ENCODE measurements at places on chromosomes 1 and 21. TPM values are rescaled to one million over a fixed set of nuclear protein-coding genes. Genes with fewer than 3 reads are reported as not detected.

GRCh38 chr1:193417945-193418744 lies 231.7 kb upstream of the B3GALT2 start:
- no peak for DNase-seq

- DNase-seq = peak; percentile 17
These were observed 18.7 kb upstream of the AK2 start for GRCh38 chr1:33055210-33056008.

GRCh38 chr1:244439391-244440032 lies 12.2 kb downstream of the ADSS2 start:
- DNase-seq = no peak

DNA sequence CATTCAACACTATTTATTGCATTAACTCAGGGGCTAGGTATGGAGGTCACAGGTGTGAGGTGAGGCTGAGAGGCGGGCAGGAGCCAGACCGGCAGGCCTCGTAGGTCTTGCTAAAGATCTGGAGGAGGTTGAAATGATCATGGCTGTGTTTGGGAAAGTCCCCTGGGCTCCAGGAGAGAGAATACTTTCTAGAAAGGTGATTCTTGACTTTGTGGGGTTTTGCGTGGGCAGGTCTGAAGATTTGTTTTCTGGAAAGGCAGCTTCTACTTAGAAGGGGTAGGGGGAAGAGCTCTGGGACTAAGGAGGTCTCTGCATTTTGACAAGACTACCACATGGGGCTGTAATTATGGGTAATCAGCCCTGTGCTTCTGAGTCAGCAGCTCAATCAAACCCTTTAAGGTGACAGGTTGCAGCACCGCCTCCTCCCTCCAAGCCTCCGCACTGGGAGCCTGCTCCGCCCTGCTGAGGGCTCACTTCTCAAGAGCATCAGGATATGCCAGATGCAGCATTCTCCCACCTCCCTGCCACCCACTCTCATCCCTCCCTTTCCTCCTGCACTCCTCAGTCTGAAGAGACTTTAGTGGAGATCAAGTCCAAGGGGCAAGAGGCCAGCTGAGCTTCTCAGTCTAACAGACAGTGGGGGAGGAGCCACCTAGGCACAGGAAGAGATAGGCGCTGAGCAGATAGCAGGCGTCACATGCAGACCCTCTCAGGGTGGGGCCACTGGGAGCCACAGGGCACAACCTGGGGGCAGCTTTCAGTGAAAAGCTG lies 30.5 kb downstream of the SLC30A1 start:
- DNase-seq = no peak

The SPSB1 gene
- 7.1 TPM for total RNA-seq

- DNase-seq = no peak
These were observed 18.8 kb downstream of the JUN start for GRCh38 chr1:58765006-58765405.

GRCh38 chr21:44533891-44534627 lies 5.9 kb downstream of the KRTAP10-1 start:
- DNase-seq = no peak

DNA sequence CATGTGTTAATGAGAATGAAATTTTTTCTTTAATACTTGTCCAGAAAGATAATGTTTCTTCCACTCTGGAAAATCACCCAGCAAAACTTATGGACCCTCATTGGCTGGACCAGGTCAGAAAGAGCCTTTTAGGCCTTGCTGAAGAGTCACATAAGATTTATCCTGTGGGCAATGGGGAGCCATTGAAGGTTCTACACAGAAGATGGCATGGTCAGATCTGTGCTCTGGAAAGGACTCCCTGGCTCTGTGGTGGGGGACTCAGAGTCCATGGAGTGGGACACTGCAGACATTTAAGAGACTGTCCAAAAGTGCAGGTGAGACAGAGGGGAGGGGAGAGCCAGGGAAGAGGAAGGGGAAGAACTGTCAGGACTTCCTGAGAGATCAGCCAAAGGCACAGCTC lies 66.4 kb downstream of the DHRS3 start:
- no peak for DNase-seq

Data from activated T-helper 2 cell treated with anti-CD3 and anti-CD28 coated beads, Interferon-gamma antibody, Interleukin-2, Interleukin-4, amounts not matched to agents 10 μg/mL and 5 μg/mL and 100 μg/mL, durations not matched to agents 14 hours and 24 hours and 36 hours (primary cell).